ENCODE measurements at places on chromosomes 1 and 21.
A peak's percentile ranks its signal among the peaks of the same experiment; 100 is the strongest.

DNA sequence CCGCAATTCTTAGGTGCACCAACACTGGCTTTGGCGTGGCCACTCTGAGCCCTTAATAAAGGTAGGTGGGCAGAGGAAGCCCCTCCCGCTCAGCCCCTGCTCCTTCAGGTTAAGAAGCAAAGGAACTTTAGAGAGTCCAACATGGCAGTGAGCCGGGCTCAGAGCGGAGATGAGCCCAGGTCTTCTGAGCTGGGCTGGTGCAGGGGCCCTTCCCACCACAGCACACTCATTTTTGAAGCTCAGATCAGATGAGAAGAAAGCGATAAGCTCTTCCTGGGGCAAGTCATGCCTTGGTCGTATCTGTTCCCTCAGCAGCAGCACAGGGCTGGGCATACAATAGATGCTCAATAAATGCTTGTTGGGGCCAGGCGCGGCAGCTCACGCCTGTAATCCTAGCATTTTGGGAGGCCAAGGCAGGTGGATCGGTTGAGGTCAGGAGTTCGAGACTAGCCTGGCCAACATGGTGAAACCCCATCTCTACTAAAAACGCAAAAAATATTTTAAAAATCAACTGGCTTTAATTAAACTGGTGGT, 51.1 kb upstream of the TARDBP start:
- no peak for DNase-seq

DNA sequence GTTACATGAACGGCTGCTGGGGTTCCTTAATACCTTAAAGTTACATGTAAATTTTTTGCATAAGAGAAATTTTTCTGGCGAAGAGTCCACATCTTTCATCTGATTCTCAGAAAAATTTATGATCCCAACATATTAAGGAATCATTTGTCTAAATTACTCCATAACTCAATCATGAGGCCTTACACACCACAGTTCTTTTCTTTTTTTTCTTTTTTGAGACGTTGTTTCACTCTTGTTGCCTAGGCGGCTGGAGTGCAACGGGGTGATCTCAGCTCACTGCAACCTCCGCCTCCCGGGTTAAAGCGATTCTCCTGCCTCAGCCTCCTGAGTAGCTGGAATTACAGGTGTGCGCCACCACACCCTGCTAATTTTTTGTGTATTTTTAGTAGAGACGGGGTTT, 2.1 kb upstream of the S100A11 start:
- no peak for DNase-seq

GRCh38 chr21:42666023-42666747, 12.8 kb downstream of the PDE9A start:
- DNase-seq, result peak; percentile 30

DNA sequence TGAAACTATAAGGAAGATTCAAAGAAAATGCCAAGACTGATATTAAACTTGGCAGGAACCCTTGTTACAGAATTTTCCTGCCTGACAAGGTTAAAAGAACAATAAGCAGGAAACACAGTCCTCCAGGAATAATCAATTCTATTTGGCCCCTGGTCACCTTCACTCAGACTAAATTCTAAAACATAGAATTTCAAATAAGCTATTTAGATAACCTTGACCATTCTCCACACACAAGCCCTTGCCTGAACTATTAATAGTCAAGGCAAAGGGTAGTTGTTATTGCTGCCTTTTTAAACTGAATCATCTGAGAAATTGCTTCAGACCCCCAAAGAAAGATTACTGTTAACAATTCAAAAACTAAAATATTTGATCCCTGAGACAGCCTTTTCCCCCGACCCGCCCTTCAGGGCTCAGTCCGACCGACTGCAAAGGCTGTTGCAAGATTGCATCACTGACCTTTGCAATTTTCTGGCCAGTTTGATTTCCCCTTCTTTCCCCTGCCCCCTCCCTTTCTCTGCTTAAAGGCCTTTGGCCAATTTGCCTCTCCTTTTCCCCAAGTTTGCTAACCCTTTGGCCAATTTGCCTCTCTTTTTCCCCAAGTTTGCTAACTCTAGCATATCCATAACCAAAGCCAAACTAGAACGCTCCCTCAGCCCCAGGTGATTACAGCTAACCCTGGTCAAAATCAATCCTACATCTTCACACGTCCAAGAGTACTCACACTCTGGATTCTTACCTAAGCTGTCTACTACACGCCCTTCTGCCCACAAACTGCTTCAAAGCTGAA, 1.4 kb upstream of the G0S2 start:
- DNase-seq, result no peak

DNA sequence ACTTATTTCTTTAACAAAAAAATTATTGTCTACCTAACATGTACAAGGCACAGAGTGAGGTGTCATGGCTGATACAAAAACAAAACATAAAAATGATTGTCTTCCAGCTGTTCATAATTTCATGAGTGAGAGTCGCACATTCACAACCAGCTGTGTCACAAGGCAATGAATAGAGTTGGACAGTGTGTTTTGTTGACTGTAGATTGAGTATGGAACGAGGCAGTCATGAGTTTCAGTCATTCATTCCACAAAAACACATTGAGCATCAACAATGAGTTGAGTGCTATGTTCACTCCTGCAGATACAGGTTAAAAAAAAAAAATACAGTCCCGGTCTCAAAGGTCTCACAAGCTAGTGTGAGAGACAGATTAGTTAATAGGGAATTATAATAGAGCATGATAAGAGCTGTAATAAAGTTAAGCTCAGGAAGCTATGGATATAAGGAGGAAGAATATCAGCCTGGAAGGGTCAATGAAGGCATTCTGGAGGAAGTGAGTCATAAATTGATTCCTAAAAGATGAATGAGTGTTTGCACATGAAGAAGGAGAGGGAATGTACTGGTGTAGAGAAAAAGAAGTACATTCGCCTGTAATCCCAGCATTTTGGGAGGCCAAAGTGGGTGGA, 47.8 kb upstream of the ARHGAP29 start:
- DNase-seq, result no peak

DNA sequence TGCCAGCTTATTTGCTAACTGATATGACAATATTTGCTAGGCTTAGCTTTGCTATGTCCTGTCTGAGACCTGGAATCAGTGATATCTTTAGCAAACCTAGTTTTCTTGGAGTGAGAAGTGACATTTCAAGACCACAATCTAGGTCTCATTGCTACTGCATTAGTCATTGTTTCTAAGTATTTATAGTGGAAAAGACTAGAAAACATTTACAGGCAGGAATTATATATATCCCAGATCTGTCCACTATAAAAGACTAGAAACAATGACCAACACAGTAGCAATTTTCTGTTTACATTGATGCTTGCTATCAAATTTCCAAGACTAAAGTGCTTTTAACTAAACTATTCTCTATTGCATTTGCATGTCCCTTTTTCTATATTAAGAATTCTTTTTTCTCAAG, 5.0 kb upstream of the RGS18 start:
- no peak for DNase-seq
